ENCODE measurements at places on chromosomes 16 and 17.

GRCh38 chr17:8264836-8265542 lies 15.9 kb downstream of the PFAS start:
- no peak for DNase-seq
- H3K27me3 ChIP-seq = no peaks in the 10 kb centered on the region
- no peak overlapping the region for H3K4me3 ChIP-seq
- no peak overlapping the region for H3K27ac ChIP-seq
- no peaks in the 10 kb centered on the region for H3K4me1 ChIP-seq
- H3K36me3 ChIP-seq = peaks cover 4% of the 10 kb centered on the region

GRCh38 chr16:85157813-85158742 lies 45.8 kb upstream of the CIBAR2 start:
- H3K4me3 ChIP-seq = no peak overlapping the region
- DNase-seq = no peak
- no peaks in the 10 kb centered on the region for H3K4me1 ChIP-seq
- no peak overlapping the region for H3K27ac ChIP-seq
- H3K36me3 ChIP-seq = no peaks in the 10 kb centered on the region
- H3K27me3 ChIP-seq = peaks cover 62% of the 10 kb centered on the region

- DNase-seq = peak; percentile 14
- H3K27me3 ChIP-seq = no peaks in the 10 kb centered on the region
- H3K4me3 ChIP-seq = no peak overlapping the region
- no peaks in the 10 kb centered on the region for H3K4me1 ChIP-seq
- no peaks in the 10 kb centered on the region for H3K36me3 ChIP-seq
Observed at GRCh38 chr17:38970804-38971203, 3.6 kb upstream of the FBXO47 start.

- no peak for DNase-seq
- H3K36me3 ChIP-seq = no peaks in the 10 kb centered on the region
- H3K27ac ChIP-seq = no peak overlapping the region
- peaks cover 73% of the 10 kb centered on the region for H3K27me3 ChIP-seq
Observed at GRCh38 chr17:80118601-80119270, 17.4 kb downstream of the GAA start.

GRCh38 chr16:9953908-9954570 lies 228.2 kb downstream of the GRIN2A start:
- no peak overlapping the region for H3K4me3 ChIP-seq
- no peaks in the 10 kb centered on the region for H3K36me3 ChIP-seq
- H3K27me3 ChIP-seq = no peaks in the 10 kb centered on the region
- no peak for DNase-seq
- H3K4me1 ChIP-seq = no peaks in the 10 kb centered on the region

- no peaks in the 10 kb centered on the region for H3K27me3 ChIP-seq
- no peak for DNase-seq
- no peaks in the 10 kb centered on the region for H3K36me3 ChIP-seq
- H3K4me3 ChIP-seq = no peak overlapping the region
- no peaks in the 10 kb centered on the region for H3K4me1 ChIP-seq
- H3K27ac ChIP-seq = no peak overlapping the region
Observed at GRCh38 chr16:59684911-59685310, 950.8 kb upstream of the GOT2 start.

GRCh38 chr17:297758-298157 lies 54.8 kb downstream of the RPH3AL start:
- no peak overlapping the region for H3K27ac ChIP-seq
- H3K36me3 ChIP-seq = no peaks in the 10 kb centered on the region
- H3K4me1 ChIP-seq = no peaks in the 10 kb centered on the region
- peaks cover 68% of the 10 kb centered on the region for H3K27me3 ChIP-seq

DNA sequence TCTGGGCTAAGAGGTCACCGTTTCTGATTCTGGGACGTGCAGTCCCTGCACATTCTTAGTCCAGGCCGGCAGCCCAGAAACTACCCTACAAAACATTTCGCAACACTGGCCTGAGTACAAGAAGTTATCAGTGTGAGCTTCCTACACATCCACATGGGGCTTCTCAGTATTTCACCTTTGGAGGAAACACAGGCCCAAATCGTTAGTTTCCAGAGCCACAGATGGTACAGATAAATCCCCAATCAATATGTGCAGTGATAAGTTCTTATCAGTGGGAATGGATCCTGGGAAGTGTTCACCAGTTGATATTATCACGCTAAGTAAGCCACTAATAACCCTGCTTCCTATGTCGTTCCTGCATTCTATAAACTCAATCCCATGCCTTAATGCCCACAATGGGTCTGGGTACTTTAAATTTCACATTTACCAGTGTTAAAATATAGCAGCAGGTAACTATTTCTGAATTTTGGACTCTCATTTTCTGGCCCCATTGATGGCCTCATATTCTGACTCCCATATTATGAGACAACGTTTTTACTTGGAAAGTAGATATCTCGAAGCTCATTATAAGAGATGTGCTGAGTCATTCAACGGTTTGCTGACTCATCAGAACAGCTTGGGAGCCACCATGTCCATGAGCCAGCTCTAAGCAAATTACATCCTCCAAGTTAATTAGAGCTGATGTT lies 370.2 kb upstream of the MAF start:
- H3K27me3 ChIP-seq = no peaks in the 10 kb centered on the region
- no peak overlapping the region for H3K27ac ChIP-seq
- no peaks in the 10 kb centered on the region for H3K36me3 ChIP-seq
- DNase-seq = no peak
- no peaks in the 10 kb centered on the region for H3K4me1 ChIP-seq

DNA sequence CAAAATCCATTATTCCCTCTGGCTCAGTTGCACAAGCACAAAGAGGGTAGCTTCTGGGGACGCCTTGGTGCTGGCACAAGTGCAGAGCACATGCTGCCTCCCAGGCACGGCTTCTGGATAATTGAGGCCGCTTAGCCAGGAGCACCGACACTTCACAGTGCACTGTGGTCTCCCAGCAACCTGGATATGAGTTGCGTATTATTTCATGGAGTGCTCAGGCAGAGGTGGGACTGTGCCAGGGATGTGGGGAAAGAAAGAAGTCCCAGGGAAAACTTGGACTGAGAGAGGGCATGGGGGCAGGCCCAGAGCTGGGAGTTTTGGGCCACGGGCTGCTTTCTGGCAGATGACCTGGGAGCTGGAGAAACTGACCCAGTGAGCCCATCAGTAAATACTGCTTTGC lies 37.5 kb downstream of the MPRIP start:
- H3K27me3 ChIP-seq = no peaks in the 10 kb centered on the region
- H3K4me3 ChIP-seq = no peak overlapping the region
- H3K4me1 ChIP-seq = no peaks in the 10 kb centered on the region
- no peak for DNase-seq
- no peak overlapping the region for H3K27ac ChIP-seq

- no peak overlapping the region for H3K4me3 ChIP-seq
- H3K4me1 ChIP-seq = no peaks in the 10 kb centered on the region
- no peak overlapping the region for H3K27ac ChIP-seq
- H3K36me3 ChIP-seq = no peaks in the 10 kb centered on the region
Observed at GRCh38 chr16:54140057-54140787, 146.4 kb downstream of the IRX3 start.

Measured in MM.1S (cell line).